ENCODE measurements at places on chromosomes 5 and 9. TPM values are rescaled to one million over a fixed set of nuclear protein-coding genes. Genes with fewer than 3 reads are reported as not detected.

The WWC1 gene
- 59.6 TPM for total RNA-seq

The SPATA31D4 gene
- total RNA-seq: not detected

The TRIM41 gene
- 15.1 TPM for total RNA-seq

The OR1J2 gene
- not detected for total RNA-seq

The CDKN2A gene
- 0.80 TPM for total RNA-seq

The GRXCR2 gene
- not detected for total RNA-seq

The SLC28A3 gene
- total RNA-seq: 10.5 TPM

The SHISAL2B gene
- total RNA-seq: not detected

GRCh38 chr9:26142631-26143030, 464.4 kb upstream of the TUSC1 start:
- DNase-seq: no peak

DNA sequence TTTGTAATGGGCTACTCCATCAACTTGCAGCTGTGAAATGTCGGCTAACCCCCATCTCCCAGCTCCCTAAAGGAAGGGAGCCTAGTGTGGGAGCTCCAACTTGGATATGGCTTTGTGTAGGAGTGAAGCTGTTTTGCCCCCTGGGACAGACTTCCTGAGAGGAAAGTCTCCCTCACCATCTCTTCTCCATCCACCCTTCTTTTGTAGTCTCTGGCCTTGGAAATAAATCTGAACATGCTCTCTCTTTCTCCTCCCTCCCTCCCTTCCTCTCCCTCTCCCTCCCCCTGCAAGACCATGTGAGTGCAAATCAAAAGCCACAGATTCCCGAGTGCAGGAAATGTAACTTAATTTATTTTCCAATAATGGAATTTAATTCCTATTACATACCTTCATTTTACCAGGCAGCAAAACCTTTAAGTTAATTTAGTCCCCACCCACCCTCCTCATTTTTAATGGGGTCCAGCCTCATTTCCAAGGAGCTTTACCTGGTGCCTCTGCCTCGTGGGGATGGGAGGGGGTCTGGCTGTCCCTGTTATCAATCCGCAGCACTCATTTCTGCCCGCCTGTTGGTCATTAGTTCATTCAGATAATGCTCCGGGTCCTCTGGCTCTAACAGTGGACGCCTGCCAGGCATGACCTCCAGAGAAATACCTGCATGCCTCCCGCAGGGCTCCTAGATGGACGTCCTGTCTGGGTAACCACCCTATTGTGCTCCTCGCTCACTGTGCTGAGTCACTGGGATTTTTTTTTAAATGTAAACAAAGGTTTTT, 122.9 kb upstream of the TAF11L2 start:
- DNase-seq: no peak

DNA sequence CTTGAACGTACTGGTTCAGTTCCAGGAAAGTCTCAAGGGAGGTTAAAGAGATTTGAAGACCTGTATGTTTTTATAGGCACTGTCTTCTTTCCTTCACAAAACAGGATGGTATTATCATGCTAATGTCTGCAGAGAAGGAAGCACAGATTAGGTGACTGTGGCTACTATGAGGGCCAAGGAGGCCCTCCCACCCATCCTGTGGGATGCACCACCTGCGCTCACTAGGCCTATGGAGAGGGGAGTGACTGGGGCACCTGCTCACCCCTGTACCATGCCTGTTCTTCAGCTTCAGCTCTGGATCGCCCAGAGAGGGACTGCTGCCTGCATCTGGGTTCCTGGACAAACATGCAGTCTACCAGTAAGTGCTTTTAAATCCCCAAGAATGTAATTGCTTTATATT, 469.4 kb downstream of the CCDC171 start:
- no peak for DNase-seq

- peak; percentile 55 for DNase-seq
Measured at GRCh38 chr5:107669096-107670031, 1.4 kb downstream of the EFNA5 start.

DNA sequence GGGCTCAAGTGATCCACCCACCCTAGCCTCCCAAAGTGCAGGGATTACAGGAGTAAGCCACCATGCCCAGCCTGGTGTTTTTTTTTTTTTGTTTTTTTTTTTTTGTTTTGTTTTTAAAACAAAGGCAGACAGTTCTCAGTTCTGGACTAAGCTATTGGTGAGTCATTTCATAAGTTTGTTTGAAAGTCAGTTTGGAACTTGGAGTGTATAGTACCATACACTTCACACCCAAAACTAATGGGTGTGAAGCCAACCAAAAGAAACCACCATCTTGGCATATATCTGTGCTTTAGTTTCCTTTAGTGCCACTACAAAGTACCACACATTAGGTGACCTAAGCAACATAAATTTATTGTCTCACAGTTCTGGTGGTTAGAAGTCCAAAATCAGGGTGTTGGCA, 13.4 kb downstream of the MAST4 start:
- no peak for DNase-seq

DNA sequence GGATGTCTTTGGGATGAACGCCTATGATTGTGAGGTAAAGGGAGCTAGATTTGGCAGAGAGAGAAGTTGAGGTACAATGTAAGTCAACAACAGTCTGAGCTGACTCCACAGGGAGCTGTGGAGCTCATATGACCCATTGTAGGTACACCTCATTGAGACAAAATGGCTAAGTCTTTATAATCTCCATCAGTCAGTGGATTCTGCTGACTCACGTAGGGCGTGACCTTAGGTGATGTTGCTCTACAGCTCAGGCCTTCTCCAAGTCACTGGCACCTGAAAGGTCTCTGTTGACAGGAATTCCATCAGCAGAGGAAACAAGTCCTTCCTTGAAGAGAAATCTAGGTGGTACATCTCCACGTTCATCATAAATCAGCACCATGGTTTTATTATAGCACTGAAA, 118.2 kb upstream of the PRR16 start:
- DNase-seq: no peak

DNA sequence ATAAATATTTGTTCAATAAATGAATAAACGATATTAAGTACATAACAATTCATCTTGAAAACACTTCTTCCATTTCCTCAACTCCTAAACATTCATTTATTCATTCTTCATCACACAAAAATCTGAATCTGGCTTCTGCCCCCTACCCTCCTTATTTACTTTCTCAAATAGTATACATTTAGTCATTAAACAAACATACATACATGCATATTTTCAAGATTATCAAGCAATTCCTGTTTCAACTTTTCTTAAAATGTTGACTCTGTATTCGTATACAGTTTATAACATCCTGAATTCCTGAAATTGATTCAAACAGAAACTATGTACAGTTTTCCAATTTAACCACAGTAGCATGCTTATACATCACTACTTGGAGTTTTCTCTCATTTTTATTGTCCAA, 129.0 kb downstream of the MUSK start:
- no peak for DNase-seq

DNA sequence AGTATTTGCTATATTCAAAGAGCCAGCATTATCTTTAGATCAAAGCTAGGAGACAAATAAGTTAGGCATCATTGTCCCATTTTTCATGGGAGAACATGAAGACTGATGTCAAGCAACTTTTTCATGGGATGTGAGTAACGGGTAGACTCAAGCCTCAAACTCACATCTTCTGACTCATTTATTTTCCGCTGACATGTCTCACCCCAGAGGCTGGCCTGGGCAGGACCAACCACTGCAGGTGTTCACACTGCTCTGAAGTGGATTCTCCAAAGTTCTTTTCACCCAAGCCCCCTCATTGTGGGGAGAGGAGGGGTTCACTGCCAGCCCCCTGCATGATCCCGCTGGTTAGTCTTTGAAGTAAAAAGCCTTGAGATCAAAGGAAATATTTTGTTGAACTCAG, 34.9 kb upstream of the BASP1 start:
- DNase-seq: no peak

DNA sequence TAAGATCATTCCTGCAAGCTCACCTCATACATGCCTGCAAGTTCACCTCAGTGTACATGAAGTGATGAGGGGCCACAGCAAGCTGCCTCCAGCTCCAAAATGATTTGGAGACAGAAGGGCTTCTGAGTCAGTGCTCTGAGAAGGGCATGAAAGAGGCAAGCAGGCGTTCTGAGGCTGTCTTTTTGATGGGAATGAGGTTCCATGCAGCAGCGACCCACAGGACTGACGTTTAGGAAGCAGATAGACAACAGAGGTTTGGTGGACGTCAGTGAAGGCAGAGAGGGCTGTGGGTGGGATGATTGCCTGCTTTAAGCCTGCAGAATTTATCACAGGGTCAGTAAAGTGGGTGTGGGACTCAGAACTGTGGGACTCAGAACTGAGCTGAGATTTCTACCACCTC, 8.9 kb upstream of the SMIM32 start:
- DNase-seq: peak; percentile 3

- no peak for DNase-seq
Measured at GRCh38 chr9:125486152-125486508, 220.9 kb downstream of the MAPKAP1 start.

GRCh38 chr9:126607086-126607485, 6.6 kb upstream of the LMX1B start:
- no peak for DNase-seq

DNA sequence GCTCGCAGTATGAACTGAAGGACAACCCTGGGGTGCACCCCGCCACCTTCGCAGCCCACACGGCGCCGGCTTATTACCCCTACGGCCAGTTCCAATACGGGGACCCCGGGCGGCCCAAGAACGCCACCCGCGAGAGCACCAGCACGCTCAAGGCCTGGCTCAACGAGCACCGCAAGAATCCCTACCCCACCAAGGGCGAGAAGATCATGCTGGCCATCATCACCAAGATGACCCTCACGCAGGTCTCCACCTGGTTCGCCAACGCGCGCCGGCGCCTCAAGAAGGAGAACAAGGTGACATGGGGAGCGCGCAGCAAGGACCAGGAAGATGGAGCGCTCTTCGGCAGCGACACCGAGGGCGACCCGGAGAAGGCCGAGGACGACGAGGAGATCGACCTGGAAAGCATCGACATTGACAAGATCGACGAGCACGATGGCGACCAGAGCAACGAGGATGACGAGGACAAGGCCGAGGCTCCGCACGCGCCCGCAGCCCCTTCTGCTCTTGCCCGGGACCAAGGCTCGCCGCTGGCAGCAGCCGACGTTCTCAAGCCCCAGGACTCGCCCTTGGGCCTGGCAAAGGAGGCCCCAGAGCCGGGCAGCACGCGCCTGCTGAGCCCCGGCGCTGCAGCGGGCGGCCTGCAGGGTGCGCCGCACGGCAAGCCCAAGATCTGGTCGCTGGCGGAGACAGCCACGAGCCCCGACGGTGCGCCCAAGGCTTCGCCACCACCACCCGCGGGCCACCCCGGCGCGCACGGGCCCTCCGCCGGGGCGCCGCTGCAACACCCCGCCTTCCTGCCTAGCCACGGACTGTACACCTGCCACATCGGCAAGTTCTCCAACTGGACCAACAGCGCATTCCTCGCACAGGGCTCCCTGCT, 3.8 kb downstream of the IRX1 start:
- DNase-seq: no peak

- no peak for DNase-seq
Measured at GRCh38 chr5:149677731-149678130, 52.4 kb upstream of the PPARGC1B start.

DNA sequence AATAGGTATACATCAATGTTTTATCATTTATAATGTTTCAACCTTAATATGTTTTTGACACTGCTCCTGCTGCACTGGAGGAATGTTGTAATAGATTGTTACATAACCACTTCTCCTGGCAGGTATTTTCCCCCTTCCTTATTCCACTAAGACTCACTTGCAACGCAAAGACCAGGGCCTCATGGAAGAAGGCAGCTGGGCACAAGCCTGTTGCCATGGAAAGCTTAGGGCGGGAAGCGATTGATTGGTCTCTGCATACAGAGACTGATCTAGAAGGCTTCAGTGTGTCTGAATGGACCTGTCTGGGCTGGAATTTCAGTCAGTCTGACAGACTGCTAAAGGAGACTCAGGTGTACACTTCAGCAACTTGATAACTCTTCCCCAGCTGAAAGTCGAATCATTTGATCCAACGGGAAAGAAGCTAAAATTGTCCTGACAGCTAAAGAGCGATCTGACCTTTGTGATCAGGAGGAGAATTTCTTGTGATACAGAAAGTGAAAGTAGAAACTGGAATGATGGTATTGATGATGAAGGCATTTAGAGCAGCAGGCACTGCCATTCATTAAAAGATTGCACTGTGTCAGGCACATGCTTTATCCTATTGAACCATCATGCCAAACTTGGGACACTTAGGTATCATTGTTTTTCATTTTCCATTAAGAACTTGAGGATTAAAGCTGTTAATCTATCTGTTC, 65.1 kb downstream of the GRIA1 start:
- DNase-seq: no peak

- DNase-seq: no peak
Measured at GRCh38 chr5:9283021-9283420, 262.9 kb downstream of the SEMA5A start.

GRCh38 chr9:112789891-112790774, 39.6 kb downstream of the SNX30 start:
- DNase-seq: no peak

DNA sequence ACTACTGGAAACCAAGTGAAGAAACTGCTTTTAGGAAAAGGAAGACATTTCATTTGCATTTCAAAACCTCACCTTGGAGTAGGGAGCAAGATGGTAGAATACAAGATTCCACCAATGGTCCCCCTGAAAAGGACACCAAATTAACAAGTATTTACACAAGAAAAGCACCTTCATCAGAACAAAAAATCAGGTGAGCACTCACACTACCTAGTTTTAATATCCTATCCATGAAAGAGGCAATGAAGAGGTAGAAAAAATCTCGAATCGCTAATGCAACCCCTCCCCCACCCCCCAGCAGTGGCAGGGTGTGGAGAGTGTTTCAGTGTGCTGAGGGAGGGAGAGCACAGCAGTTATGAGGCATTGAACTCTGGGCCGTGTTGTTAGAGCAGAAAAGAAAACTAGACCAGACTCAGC, 1397.0 kb upstream of the C9orf72 start:
- no peak for DNase-seq

- no peak for DNase-seq
Measured at GRCh38 chr5:170441393-170441784, 52.2 kb upstream of the KCNMB1 start.

DNA sequence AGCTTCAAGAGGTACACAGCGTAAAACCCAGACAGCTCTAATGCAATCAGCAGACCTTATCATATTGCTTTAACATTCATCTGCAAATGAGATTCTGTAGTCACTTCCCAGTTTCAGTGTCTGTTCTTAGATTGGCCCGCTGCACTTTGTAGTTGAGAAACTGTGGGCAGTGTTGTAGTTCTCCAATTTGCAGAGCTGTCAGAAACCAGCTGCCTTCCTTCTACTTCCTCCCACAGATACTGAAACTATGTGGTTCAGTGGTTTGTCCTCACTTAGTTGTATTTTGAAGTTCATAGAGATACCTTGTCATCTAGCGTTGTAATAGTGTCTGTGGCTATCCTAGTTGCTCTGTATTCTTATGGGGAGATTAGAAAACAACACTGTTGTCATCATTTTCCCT, 39.6 kb upstream of the TRIM36 start:
- no peak for DNase-seq

- DNase-seq: no peak
Measured at GRCh38 chr5:139744471-139745131, 51.0 kb upstream of the PSD2 start.

GRCh38 chr5:154626876-154627557, 128.2 kb upstream of the LARP1 start:
- no peak for DNase-seq
